ENCODE measurements at places on chromosomes 1 and 21.

DNA sequence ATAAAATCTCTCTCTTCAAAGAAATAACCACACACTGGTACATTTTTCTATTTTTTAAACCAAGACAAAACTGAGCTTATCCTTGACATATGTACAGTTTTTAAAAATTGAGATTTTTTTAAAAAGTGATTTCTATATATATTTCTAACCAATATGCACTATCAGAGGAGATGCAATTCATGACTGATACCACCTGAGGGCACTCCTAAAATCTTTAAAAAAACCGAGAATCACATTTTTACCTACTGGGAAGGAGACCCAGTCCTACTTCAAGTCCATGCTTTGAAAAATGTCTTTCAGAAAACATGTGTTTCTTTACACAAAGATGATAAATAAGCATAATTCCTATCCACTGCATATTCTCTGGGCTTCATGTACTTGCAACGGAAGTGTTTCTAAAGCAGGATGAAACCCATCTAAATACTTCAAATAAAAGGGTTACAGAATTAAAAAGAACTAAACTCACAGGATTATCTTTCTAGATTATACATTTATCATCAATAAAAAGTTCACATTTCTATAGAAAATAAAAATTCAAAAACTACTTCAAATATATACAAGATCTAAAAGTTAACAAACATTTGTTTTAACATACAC lies 98.6 kb downstream of the ENAH start:
- DNase-seq, result peak; percentile 58

DNA sequence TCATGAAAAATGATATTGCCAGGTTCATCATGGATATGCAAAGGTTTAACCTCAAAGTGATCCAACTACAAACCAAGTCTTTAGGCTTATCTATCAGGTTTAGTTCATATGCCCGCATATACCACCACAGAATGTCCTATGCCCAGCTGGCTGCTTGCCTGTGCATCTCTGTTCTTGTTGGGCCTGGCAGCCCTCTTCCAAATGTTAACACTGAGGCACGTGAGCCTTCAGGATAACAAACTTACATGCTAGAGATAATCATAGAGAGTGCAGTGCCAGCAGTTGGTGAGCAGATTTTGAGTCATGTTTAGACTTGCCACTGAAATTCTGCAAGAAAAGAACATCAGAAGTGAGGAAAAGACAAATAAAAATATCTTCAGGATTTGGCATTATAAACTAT lies 607.9 kb upstream of the TMPRSS15 start:
- DNase-seq, result no peak

GRCh38 chr1:83670909-83671565 lies 327.9 kb downstream of the TTLL7 start:
- no peak for DNase-seq

DNA sequence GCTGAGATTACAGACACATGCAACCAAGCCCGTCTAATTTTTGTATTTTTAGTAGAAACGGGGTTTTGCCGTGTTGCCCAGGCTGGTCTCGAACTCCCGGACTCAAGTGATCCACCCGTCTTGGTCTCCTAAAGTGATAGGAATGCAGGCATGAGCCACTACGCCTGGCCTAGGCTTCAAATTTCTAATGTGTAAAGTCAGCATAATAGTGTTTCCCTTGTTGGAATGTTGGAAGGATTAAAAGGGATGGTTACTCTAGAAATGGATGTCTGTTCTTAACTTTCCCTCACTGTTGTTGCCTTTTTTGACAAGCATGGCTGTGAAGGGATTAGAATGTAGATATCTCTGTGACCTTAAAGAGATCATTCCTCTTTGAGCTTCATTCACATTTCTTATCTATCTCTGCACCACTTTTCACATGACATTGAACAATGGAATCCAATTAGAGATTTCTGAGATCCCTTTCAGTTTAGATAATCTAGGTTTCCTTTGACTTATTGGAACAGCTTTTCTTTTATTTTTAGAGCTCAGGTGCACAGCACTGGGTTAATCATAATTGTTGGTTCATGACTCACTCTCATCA lies 33.7 kb downstream of the NFASC start:
- no peak for DNase-seq

- DNase-seq, result no peak
Observed at GRCh38 chr21:43188181-43188580, 19.4 kb downstream of the CRYAA start.

DNA sequence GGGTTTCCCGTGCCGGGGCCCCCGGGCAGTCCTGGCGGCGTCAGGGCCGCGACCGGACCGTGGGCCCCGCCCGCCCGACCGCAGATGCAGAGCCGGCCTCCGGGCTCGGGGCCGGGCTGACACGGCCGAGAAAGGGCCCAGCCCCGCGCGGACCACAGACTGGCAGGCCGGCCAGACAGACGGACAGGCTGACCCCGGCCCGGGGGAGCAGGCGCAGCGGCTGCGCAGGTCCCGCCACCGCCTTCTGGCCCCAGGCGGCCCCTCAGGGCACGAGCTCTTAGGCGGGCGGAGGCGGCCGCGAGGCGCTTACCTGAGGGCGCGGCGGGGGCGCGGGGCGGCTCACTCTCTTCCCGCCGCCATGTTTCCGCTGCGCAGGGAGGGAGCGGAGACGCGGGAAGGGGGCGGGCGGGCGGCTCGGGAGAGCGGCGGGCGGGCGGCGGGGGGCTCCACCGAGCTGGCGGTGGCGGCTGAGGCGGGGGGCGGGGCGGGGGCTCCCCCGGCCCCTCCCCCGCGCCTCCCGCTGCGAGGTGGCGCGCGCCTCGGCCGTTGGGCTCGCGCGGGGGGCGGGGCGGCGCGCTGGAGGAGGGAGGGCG lies at the start of gene SCMH1:
TSS of gene SCMH1 (minus strand) at position 558 of the 593 bp plus-strand sequence. CDS start 56,173 bp downstream, outside the sequence.
- peak; percentile 28 for DNase-seq

- no peak for DNase-seq
Observed at GRCh38 chr1:212119397-212119837, 83.9 kb downstream of the DTL start.

DNA sequence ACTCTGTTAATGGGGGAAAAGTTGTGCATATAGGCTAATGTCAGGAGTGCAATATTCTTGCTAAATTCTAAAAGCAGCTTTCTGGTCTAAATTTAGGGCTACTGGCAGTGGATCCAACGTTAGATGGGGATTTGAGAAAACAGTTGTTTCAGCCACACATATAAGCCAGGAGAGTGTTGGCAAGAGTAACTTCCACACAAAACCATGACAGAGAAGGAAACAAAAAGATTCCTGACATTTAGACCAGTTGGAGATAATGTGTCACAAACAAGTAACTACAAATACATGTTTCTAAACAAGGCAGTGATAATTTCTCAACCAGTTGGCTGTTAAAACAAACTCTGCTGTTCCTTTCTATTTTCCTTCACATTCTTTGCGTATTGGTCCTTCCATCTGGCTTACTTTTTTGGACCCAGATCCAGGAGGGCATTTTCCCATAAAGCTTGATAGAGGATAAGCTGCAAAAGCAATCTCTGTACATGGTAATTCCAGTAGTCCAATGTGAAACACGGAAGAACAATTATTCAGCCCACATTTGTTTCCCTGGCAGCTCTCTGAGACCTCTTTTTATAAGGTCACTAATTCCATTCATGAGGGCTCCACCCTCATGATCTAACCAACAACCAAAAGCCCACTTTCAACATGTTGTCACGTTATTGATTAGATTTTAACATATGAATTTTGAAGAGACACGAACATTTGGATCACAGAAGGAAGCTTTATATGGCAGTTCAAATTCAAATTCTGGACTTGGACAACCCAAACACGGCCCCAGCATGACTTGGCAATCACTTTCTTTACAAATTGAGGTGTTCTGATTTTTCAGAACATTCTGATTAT lies 1888.6 kb downstream of the MRPL39 start:
- no peak for DNase-seq

DNA sequence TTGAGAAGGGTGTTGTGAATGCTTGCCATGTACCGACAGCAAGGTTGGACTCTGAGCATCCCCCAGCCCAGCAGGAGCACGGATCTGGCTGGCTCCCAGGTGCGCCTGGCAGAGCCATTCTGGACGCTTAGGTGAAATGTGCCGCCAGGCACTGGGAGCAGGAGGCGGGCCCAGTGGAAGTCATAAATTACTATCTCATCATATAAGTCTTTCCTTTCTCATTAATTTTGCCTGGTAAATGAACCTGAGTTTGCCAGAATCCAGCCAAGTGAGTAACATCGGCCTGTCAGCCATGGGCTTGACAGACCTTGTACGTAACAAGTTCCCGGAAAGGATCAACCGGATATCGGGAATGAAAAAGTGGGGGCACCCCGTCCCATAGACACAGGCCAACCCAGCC lies 179.5 kb upstream of the ARHGEF16 start:
- DNase-seq, result no peak

GRCh38 chr1:193438771-193439170 lies 252.4 kb upstream of the B3GALT2 start:
- no peak for DNase-seq

DNA sequence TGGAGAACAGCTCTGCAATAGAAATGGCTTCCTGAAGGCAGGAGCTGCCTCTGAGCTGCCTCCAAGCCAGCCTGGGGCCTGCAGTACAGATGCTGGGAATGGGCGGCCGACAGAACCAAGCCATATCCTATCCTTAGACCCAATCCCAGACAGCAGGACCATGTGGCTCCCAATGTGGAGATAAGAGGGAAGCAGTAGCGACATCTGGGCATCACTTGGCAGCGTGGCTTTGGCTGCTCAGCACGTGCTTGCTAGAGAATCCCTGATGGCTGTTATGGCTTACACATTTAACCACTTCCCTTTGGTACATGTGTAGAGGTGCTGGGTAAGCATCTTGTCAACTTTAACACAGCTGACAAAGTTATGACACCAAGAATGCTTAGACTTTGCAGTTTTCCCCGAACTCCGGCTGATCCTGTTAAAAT lies 87.7 kb downstream of the MAN1C1 start:
- DNase-seq, result no peak

GRCh38 chr1:227896710-227897655 lies 50.7 kb downstream of the WNT9A start:
- no peak for DNase-seq

- no peak for DNase-seq
Observed at GRCh38 chr1:50105433-50105832, 3.3 kb upstream of the ELAVL4 start.

DNA sequence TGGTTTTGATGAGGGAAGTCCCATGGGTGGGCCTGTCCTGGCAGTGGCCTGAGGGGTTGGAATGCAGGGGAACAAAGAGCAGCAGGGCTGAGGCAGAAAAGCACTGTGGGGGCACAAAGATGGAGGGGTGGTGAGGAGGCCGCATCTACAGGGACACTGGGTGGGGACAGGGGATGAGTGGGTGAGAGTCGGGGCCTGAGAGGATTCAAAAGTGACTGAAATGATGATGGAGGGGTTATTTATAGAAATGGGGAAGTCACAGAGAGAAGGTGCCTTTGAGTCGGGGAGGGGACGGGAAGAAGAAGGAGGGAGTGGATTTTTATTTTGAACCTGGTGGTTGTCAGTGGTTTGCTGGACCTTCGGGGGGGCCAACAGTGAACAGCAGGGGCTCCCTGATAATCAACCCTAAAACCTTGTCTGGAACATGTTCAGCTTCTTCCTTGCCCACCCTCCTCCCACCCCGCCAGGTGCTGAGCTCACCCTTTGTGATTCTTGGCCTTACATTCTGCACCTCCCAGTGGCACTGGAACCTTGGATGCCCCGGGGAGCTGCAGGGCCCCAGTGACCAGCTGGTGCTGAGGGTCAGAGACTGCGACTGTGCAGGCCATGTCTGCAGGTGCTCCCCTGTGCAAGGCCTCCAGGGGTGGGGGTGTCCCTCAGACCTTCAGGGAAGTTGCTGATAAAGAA lies 42.9 kb downstream of the IER5 start:
- no peak for DNase-seq

- DNase-seq, result peak; percentile 51
Observed at GRCh38 chr1:169326956-169327268, 40.7 kb downstream of the NME7 start.

- no peak for DNase-seq
Observed at GRCh38 chr1:3121401-3122210, 52.6 kb downstream of the PRDM16 start.

DNA sequence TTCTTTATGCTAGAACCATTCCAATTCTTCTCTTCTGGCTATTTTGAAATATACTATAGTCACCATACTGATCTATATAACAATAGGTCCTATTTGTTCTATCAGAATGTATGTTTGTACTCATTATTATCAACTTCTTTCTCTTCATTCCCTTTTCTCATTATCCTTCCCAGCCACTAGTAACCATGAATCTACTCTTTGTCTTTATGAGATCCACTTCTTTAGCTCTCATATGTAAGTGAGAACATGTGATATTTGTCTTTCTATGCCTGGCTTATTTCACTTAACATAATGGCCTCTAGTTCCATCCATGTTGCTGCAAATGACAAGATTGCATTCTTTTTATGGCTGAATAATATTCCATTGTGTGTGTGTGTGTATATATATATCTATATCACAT lies 31.7 kb upstream of the RC3H1 start:
- DNase-seq, result no peak

- no peak for DNase-seq
Observed at GRCh38 chr1:8846263-8846662, 28.8 kb upstream of the RERE start.

DNA sequence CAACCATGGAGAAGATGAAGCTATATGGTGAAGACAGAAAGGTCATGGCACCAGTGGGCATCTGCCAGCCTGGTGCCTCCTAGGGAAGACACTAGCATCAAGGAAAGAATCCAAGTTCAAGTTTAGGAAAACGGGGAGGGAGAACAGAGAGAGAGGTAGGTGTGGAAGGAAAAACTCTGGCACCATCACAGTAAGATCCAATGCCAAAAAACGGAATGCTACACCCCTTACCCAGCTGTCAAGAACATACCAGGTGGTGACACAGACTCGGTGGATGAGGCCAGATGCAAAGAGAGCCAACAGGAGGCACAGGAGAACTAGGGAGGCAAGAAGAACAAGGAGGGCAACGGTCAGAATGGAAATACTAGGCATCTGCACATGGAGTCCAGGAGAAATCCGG lies 3.6 kb downstream of the KRTCAP2 start:
- DNase-seq, result no peak

- DNase-seq, result peak; percentile 38
Observed at GRCh38 chr1:93995837-93996536, 86.8 kb upstream of the GCLM start.

- DNase-seq, result no peak
Observed at GRCh38 chr1:11426617-11427016, 52.3 kb upstream of the DISP3 start.

DNA sequence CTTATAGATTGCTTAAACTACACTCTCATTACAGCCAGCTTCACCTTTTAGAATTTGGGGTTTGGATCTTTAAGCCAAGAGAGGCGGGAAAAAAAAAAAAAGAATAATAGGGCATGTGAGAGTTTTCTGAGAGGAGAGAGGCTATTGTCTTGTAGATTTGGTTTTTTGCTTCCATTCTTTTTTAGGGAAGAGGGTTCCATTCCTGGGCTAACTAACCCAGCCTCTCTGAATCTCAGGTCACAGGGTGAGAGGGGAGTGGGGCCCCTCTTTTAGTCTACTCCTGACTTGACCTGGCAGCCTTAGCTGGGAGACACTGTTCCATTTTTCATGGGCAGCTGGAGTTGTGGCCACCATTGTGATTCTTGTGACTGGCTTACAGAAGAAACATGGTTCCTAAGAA lies 24.2 kb downstream of the PBX1 start:
- DNase-seq, result no peak

- DNase-seq, result no peak
Observed at GRCh38 chr1:159949981-159950381, 4.1 kb downstream of the SLAMF9 start.
